CMK (cell line): ENCODE measurements at places on chromosomes 12 and 14.
A peak's percentile ranks its signal among the peaks of the same experiment; 100 is the strongest.

DNA sequence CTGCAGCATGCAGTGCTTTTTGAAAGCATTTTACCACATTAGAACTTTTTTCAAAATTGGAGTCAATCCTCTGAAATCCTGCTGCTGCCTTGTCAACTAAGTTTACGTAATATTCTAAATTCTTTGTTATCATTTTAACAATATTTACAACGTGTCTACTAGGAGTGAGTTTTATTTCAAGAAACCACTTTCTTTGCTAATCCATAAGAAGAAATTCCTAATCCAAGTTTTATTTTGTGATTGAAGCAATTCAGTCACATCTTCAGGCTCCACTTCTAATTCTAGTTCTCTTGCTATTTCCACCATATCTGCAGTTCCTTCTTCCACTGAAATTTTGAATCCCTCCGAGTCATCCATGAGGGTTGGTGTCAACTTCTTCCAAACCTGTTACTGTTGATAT, 25.4 kb downstream of the PRORP start:
- no peak for DNase-seq

DNA sequence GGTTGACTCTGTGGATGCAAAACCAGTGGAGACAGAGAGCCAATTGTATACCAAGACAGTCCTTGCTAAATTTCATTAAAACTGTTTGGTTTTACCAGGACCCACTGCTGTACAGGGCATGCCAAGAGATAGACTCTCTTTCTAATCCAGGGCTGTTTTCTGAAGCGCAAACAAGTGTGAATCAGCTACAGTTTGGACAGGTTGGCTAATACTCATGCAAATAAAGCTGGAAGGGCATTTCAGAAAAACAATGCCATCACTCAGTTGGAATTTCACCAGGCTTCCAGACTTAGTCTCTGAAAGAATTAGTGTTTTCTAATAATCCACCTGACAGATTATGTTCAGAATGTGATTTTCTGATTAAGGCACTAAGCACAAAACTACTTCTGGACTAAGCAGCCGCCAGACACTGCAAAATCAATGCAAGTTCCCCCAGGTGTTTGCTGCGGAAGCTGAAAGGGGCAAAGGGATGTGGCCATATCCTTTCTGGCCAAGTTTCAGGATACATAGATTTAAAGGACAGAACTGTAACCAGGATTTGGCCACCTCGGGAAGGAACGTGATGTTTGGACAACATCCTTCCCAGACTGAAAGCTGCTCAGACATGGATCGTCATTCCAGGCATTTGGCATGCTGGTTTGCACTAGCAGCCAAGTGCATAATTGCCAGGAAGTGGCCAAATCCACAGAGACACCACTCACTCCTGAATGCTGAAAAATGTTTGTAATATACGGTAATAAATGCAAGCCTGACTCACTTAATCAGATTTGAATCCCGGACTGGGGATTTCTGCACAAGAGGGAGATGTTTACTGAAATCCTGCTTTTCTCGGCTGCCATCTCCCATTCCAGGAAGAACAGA, 32.0 kb upstream of the CDKN3 start:
- no peak for DNase-seq

- DNase-seq: no peak
Observed at GRCh38 chr14:35368583-35369392, 35.8 kb downstream of the NFKBIA start.

DNA sequence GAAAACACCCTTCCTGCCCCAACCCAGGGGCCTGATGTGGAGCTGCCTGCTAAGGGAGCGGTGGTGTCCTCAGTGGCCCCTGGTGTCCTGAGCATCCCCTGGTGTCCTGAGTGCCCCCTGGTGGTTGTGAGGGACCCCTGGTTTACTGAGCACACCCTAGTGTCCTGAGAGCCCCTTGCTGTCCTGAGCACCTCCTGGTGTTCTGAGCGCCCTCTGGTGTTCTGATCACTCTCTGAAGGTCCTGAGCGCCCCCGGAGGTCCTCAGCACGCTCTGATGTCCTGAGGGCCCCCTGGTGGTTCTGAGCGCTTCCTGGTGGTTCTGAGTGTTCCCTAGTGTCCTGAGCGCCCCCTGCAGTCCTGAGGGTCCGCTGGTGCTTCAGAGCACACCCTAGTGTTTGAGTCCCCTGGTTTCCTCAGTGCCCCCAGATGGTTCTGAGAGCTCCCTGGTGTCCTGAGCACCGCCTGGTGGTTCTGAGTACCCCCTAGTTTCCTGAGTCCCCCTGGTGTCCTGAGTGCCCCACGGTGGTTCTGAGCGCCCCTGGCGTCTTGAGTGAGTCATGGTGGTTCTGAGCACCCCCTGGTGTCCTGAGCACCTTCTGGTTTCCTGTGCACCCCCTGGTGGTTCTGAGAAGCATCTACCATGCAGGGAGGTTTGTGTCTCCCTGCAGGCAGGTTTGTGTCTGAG, 1004.2 kb downstream of the TMEM121 start:
- no peak for DNase-seq

DNA sequence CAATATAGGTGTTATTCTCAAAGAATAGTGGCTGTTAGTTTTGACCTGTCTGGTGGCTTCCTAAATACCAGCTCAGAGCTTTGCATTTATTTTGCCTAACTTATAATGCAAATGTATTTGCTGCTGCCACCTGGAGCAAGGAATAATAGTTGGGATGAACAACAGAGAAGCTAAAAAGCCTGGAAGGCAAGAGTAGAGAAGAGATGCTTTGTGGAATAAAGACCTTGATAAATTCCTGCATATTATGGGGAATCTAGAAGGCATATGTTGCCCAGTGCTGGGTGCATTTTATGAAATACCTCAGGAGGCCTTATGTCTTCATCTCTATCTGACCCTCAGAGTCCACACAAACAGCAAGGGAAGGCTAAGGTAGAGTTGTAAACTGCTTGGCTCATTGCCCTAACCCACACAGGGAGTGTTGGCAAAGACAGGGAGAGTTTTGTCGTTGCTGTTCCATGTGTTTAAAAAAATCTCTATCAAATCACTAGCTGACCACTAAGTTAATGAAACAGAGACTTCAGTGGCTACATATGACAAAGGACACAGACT, 53.7 kb upstream of the SCAF11 start:
- DNase-seq: no peak

DNA sequence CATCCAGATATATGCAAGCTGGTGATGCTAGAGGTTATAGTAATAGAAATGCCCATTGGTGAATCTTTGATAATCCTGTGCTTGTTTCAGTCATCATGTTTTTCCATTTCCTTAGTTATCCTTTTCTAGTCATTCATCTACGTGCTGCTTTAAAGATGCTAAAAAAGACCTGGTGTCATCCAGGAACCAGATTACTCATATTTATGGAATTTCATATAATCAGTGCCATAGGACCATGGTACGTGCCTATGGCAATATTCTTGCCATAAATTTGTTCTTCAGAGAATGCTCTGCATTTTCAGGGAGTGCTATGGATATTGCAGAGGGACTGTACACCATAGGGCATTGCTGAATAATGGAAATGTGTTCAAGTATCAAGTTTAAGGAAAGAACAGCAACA, 267.3 kb downstream of the AKAP6 start:
- DNase-seq: no peak

DNA sequence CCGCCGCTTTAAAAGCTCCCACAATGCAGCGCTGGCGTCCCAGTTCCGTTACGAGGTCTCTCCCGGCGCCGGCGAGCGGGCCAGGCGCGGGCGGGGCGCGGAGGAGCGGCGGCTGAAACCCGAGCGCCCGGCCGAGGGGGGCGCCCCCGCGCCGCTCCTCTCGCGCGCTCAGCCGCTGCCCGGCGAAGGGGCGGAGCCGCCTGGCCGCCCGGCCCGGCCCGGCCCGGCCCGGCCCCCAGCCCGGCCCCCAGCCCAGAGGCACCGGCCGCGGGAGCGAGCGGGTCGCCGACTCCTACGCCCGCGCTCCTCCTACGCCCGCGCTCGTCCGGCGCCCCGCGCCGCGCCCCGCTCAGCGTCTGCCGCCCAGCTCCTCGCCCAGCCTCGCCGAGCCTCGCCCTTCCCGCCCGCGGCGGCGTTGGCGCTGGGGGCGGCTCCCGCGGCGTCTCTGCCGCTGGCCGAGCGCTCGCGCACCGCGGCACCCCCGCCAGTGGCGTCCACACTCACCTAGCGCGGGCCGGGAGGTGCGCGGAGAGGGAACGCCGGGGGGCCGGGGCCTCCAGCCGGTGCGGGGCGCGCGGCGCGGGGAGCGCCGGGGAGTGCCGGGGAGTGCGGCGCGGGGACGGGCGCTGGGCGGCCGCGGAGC, at the start of gene RASSF8:
Gene RASSF8 (plus strand): TSS at position 255 of the 643 bp plus-strand sequence. CDS start 96,662 bp downstream, outside the sequence.
- DNase-seq: peak; percentile 2

- no peak for DNase-seq
Observed at GRCh38 chr12:14849661-14850060, 6.3 kb upstream of the ART4 start.

DNA sequence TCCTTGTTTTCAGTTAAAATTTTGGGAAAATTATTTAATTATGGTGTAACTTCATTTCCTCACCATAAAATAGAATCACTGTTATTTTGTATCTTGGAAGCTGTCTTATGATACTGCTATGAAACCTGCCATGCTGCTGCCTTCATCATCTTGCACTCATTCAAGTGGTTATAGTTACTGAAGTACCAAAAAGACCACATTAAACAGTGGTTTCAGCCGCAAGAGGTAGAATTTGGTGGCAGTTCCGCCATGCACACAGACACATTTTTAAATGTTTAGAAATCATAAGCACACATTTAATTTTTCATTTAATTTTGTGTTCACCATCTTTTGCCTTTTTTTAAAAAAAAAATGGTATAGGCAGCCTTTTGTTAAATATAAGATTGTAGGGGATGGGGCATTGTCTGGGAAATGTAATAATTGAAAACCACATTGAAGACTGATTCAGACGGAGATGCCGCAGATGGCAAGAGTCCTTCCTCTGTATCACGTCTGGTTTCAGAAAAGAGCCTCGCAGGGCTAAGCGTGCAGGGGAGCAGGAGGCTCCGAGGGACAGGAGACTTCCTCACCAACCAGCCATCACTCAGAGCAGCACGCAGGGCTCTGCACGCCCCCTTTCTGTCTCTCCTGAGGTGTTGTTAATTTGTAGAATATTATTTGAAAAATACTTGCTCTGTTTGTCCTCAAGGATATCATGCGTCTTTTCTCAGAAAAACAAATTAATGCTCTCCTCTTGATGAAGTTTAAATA, 115.2 kb upstream of the PELI2 start:
- DNase-seq: no peak

GRCh38 chr12:52647601-52648000, 4.4 kb downstream of the KRT2 start:
- DNase-seq: no peak

GRCh38 chr12:44875417-44875953, 630 bp downstream of the NELL2 start:
- no peak for DNase-seq

DNA sequence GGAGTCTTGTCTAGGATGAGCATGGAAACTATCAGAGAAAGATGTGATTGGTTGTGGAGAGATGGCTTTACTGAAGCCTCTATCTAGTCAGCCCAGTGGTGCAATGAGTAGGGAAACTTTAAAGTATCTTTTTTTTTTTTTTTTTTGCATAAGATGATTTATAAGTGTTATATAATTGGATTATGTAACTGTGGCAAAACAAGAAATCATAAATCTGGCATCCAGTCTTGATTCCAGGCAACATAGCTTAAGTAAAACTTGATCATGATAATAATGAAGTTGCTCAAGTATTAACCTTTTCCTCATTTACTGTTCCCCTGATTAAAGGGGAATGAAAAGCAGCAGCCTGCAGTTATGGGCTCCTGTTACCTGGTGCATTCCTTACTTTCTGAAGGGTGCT, 538.0 kb upstream of the ATP2B1 start:
- DNase-seq: no peak

DNA sequence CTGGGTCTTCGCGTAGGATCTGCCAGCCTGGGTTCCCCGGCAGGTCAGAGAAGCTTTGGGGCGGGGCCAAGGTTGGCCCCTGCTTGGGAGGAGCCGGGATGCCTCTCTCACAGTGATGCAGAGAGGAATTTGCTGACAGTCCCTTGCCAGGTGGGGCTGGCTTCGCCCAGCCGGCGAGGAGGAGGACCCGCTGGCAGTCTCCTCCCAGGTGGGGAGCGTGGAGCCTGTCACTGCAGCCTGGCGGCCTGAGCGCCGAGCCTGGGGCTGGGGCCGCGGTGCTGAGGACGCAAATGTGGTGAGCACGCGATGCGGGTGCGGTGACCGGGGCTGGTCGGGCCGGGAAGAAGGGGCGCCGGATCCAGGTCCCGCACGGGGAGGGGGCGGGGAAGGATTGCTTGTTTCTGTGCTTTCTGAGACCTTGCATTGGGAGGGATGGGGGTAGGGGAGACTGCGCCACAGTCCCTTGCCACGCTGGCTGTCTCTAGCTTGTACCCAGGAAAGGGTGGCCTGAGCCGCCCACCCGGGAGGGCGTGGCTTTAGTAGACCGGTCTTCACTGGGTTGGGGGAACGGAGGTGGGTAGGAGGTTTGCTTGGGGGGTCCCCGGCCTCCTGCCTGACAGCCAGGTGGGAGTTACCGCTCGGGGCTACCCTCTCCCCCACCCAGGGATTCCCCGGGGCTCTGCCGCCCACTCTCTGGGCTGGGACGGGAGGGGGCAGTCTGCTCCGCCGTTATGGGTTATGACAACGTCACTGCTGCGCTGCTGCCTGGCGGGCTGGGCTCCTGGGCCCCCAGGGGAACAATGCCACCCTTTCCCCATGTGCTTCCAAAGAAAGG, at the start of gene TMEM63C:
Gene TMEM63C (plus strand): TSS at position 196 of the 835 bp plus-strand sequence. CDS start 37,016 bp downstream, outside the sequence.
- peak; percentile 20 for DNase-seq

DNA sequence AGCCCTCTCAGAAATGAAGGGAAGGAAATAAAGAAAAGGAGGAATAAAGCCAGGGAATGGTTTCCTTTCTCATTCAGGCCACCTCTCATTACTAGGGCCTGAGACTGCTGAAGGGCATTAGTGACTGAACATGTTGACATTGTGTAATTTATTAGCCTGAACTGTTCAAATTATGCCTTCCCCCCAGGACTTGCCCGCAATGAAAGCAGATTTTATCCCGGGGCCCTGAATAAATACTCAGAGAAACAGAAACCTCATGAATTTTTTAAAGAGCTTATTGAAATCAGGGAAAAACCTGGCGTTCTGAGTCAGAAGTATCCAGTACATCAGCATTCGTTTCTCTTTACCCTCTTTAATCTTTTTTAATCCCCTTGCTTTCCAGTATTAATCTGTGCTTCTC, 35.9 kb upstream of the WSCD2 start:
- no peak for DNase-seq
